ENCODE measurements at places on chromosomes 6 and 20.

DNA sequence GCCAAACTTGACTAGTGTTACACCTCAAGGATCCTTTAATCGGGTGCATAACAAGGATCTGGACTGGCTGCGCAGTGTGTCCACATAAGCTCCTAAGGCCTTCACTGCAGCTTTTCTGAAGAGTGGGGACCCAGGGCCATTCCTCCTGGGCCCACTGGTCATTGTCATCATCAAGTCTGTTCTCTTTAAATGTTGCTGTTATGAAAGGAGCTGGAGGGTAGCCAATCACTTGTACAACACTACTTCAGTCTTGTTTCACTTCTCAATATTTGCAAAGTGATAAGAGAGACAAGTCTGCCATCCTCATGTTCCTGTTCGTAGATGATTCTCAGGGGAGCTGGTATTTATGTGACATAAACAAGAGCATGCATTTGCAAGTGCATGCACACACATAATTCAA lies 149.8 kb downstream of the SYNDIG1 start:
- DNase-seq, result no peak

DNA sequence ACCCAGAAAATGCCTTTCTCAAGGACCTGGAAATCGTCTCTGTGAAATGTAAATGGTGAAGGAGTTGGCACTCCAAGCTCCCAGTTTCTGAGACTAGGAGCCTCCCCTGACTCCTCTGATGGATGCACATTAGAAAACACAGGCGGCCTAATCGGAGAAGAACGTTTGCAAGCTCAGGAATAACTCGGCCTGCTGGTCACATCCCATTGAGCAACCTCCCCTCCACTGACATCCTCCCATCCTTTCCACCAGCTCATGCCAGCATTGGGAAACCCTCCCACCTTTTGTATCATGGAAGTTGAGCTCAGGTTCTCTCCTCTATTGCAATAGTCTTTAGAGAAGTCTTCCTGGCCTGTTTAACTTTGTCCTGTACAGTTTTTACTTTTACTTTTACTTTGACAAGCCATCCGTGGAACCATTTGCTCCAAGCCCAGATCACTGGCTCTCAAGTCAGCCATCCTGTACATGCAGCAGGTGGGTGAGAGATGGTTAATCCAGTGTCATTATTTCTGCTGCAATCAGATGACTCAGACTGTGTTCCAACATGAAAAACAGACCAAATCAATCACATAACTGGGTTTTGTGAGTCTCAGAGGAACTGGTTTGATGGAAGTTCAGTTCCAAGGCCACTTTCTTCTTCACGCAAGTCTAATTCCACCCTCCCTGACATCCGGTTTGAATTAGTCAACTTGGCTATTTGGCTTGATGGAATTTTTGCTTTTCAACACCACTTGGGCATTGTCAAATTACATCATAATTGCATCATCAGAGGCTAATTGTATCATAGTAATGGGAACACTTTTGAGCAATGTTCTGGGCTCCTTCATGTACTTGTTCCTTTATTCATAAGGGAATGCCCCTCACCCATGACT lies 619.4 kb upstream of the CDH4 start:
- no peak for DNase-seq

- DNase-seq, result no peak
Observed at GRCh38 chr6:166977621-166978525, 21.3 kb upstream of the CEP43 start.

DNA sequence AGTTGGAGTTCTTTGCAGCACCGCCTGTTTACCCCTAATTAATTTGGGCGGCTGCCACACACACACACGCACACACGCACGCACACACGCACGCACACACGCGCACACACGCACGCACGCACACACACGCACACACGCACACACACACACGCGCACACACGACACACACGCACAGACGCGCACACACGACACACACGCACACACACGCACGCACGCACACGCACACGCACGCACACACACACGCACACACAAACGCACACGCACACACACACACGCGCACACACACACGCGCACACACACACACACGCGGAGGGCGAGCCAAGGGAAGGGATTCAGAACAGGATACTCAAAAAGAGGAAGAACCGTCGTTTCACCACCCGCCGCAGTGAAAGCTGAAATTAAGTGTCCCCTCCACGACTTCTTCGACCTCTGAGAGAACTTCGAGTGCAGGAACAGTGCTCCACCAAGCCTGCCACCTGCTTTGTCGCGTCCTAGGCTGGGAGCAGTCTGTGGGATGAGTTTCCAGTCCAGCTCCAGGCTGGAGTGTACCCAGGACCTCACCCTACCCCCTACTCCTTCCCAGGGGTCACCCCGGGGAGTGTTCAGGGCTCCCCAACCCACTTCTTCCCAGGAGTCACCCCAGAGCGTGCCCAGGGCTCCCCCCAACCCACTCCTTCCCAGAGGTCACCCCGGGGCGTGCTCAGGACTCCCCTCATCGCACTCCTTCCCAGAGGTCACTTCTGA lies 1.1 kb downstream of the RNASET2 start:
- DNase-seq, result no peak

GRCh38 chr20:38731738-38732113 lies 7.4 kb downstream of the SLC32A1 start:
- no peak for DNase-seq

All from NCI-H1930 (cell line).